ENCODE measurements at places on chromosomes 16 and 17.
A peak's percentile ranks its signal among the peaks of the same experiment; 100 is the strongest.

DNA sequence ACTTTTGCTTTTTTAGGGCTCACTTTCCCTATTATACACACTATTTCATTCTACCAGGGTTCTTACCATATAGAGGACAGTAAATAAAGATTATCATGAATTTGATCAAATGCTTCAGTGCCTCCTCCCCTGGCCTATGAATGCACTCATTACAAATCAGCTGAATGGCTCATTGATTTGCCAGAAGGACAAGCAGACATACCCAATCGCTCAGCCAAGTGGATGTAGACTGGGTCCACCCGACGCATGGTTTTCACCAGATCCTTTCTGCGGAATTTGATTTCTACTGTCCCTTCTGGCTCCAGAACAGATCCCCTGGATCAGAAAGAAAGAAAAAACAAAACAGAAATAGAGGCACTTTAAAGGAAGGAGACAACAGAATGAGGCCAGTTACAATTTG lies 162.6 kb downstream of the AATF start:
- DNase-seq: no peak

- no peak for DNase-seq
These were observed 285.2 kb downstream of the SEC14L1 start for GRCh38 chr17:77425791-77426641.

DNA sequence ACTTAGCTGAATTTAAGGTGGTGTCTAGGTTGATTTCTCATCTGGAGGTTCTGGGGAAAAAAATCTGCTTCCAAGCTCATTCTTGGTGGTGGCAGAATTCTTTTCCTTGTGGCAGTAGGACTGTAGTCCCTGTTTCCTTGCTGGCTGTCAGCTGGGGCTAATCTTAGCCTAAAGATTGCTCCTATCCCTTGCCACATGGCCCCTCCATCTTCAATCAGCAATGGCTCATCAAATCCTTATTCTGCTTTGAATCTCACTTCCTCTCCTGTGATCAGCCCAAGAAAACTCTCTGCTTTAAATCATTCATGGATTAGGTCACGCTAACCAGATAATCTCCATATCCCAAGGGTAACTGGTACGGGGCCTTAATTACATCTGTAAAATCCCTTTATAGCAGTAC lies 6.6 kb downstream of the FAM20A start:
- DNase-seq: no peak

- DNase-seq: peak; percentile 41
These were observed at the start of gene PTGES3L for GRCh38 chr17:42979511-42980273. Gene PTGES3L (minus strand): TSS chr17:42980080. CDS start chr17:42980053, 27 bp downstream.

DNA sequence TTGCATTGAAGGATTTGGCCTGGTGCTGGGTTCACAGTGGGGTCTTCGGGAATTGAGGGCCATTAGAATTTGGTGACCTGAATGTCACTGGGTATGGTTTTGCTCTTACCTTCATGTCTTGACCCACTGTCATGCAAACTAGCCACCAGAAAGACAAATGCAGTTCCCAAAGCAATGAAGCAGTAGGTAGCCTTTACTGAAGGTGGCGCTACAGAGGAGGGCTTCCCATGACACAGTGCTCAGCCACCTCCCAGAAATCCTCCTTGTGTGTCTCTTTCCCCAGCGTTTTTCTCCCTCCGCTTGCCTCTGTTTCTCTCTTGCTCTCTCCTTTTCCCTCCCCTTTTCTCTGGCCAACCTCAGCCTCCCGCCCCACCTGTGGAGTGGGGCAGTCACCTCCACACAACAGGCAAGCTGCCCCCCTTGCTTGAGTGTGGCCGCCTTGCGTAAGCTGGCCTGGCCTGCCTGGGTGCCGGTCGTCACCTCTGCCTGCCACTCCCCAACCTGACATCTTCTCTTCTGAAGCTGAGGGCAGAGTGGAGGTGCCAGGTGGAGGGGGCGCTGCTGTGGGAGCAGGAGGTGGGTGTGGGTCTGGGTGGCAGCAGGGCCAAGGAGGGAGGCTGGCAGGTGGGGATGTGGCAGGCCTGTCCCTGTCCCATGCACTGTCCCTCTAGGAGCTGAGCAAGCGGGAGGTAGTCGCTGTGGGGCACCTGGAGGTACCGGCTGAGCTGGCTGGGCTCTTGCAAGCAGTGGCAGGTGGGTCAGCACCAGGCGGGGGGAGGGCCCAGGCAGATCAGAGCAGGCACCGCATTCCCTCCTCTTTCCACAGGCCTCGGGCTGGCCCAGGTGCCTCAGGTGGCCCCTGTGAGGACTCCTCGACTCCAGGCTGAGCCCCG lies 34.7 kb downstream of the MYO15A start:
- DNase-seq: peak; percentile 46

- no peak for DNase-seq
These were observed 49.5 kb downstream of the NKD1 start for GRCh38 chr16:50597563-50598255.

- no peak for DNase-seq
These were observed 138.2 kb downstream of the CCT6B start for GRCh38 chr17:34823023-34823422.

DNA sequence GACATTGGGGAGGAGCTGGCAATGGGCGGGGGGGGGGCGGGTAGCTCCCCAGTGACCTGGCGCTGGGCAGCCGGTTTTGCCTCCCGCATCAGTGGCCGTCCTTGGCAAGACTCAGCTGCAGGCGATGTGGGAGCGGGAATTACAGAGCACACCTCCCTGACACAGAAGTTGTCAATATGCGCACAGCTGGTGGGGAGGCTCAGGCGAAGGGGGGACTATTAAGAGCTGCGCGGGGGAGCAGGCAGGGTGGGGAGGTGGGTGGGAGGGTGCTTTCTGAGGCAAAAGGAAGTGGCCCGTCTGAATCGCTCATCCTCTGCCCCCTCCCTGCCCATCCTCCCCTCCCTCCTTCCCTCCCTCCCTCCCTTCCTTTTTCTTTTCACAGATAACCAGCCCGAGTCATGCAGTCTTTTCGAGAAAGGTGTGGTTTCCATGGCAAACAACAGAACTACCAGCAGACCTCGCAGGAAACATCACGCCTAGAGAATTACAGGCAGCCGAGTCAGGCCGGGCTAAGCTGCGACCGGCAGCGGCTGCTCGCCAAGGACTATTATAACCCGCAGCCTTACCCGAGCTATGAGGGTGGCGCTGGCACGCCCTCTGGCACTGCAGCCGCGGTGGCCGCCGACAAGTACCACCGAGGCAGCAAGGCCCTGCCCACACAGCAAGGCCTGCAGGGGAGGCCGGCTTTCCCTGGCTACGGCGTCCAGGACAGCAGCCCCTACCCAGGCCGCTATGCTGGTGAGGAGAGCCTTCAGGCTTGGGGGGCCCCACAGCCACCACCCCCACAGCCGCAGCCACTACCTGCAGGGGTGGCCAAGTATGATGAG lies 44.0 kb downstream of the SREBF1 start:
- peak; percentile 46 for DNase-seq

DNA sequence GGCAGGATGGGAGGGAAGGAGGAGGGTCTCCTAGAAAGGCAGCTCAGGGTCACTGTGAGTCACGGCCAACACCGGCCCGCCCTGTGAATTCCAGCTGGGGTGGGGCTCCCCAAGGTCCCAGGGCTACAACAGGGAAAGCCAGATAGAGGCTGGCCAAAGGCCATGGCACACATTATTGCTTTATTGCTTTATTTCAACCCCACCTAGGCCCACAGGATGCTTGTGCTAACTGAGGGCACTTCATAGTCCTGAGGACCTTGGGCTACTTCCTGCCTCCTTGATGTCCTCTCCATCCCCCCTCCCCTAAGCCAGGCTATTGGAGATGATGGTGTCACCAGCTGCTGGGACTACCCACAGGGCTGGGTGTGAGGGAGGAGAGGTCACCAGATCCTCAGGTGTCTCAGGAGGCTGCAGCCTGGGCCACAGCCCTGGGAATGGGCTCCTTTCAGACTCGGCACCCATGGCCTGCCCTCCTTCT lies 26.1 kb downstream of the LRRC75A start:
- no peak for DNase-seq

DNA sequence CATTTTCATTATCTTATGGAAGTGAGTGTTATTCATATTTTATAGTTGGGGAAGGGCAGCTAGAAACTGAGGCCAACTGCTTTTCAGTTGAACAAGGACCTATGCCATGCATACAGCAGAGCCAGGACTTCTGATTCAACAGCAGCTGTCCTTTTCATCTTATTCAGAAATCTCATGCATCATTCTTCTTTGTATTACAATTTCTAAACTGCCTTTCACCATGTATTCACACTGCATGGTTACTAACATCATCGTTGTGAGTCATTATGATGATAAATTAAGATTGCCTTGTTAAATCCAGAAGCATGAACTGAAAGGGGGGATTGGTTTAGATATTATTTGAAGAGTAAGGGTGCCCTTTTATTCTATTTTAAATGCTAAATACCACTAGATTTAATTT lies 1470.1 kb upstream of the GOT2 start:
- no peak for DNase-seq

Data from endothelial cell (in vitro differentiated cells).